ENCODE measurements at places on chromosomes 4 and X. TPM values are rescaled to one million over a fixed set of nuclear protein-coding genes. Genes with fewer than 3 reads are reported as not detected.

BEX1 gene
- total RNA-seq = 85.8 TPM

DNA sequence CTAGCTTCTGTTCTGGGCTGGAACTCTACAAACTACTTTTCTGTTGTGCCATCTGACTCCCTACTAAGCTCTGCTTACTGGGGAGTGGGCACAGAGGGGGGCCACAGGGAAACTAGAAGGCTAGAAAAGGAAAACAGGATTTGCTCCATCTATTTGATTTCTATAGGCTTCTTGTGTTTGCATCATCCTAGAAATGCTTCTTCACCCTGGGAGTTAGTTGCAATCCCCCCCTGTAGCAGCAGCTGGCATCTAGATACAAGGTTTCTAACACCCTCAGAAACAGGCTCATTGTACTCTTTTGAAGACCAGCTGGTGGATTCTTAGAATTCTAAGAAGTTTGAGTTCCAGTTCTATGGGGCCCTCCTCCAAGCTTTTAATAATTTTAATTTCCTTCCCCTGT is 213.4 kb downstream of the TMA16 start:
- no peaks in the 10 kb centered on the region for H3K27me3 ChIP-seq
- H3K4me3 ChIP-seq = no peak overlapping the region
- H3K36me3 ChIP-seq = no peaks in the 10 kb centered on the region
- no peak overlapping the region for H3K27ac ChIP-seq
- DNase-seq = no peak

IL2 gene
- not detected for total RNA-seq

GRCh38 chr4:69196209-69196965 is 18.2 kb downstream of the UGT2B11 start:
- H3K4me1 ChIP-seq = peaks cover 21% of the 10 kb centered on the region
- H3K27me3 ChIP-seq = no peaks in the 10 kb centered on the region
- no peak overlapping the region for H3K27ac ChIP-seq
- no peak overlapping the region for H3K4me3 ChIP-seq
- H3K36me3 ChIP-seq = no peaks in the 10 kb centered on the region

GRCh38 chrX:45710081-45710801 is 509.6 kb upstream of the DIPK2B start:
- no peaks in the 10 kb centered on the region for H3K36me3 ChIP-seq
- no peak overlapping the region for H3K4me3 ChIP-seq
- H3K4me1 ChIP-seq = no peaks in the 10 kb centered on the region
- H3K27ac ChIP-seq = no peak overlapping the region

All from HepG2 (cell line).